ENCODE measurements at places on chromosomes 1 and 21.

GRCh38 chr21:33151941-33152731 is 77.6 kb upstream of the IFNAR2 start:
- DNase-seq, result no peak

DNA sequence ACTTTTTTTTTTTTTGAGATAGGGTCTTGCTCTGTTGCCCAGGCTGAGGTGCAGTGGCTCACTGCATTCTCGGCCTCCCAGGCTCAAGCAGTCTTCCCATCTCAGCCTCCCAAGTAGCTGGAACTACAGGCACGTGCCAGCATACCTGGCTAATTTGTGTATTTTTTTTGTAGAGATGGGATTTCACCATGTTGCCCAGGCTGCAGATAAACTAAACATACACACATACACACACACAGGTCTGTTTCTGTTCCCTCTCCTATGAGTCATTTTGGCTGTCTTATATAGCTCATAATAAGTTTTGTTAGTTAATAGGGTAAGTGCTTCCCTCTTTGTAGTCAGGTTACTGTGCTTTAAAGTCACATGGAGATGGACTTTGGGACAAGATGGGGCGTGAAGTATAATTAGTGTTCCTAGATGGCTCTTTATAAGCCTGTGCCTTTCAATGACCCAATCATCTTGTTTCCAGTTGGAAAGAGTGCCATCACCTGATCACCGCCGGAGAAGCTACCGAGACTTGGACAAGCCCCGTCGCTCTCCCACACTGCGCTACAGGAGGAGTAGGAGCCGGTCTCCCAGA is 9.1 kb downstream of the PRPF38A start:
- DNase-seq, result no peak

DNA sequence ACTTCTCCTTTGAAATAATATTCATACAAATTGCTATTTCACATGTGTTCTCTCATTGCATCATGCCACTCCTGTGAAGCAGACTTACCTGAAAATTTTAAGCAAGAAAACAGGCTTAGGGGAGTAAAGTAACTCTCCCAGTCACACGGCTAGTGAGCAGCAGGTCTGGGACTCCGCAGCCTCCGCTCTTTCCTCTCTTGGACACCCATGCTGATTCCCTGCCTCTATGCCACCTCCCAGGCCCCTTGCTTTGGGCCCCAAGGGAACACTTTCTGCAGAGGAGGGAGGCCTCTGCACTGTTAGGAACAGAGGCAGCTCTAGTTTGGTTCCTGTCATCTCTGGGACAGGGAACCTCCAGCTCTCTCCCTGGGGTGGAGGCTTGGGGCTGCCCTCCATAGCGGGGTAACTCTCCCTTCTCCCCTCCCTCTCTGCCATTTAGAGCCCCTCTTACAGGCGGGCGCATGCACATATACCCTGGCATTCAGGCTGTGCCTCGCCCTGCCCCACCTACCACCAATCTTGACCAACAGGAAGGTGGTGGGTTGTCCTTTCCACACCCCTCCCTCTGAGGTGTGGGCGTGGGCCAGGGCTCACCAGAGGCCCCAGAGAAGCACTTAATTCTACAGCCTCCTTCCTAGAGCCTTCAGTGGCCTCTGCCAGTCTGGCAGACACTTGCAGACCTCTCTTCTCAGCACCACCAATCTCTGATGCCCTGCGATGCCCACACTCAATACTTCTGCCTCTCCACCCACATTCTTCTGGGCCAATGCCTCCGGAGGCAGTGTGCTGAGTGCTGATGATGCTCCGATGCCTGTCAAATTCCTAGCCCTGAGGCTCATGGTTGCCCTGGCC is at the start of gene RXFP4:
TSS of gene RXFP4 (plus strand) at position 646 of the 852 bp plus-strand sequence. CDS start at position 718, 72 bp downstream.
- DNase-seq, result no peak

GRCh38 chr1:23748016-23748415 is 4.7 kb downstream of the ELOA start:
- DNase-seq, result no peak

- DNase-seq, result no peak
Measured at GRCh38 chr1:21022279-21023040, 154.2 kb downstream of the EIF4G3 start.

DNA sequence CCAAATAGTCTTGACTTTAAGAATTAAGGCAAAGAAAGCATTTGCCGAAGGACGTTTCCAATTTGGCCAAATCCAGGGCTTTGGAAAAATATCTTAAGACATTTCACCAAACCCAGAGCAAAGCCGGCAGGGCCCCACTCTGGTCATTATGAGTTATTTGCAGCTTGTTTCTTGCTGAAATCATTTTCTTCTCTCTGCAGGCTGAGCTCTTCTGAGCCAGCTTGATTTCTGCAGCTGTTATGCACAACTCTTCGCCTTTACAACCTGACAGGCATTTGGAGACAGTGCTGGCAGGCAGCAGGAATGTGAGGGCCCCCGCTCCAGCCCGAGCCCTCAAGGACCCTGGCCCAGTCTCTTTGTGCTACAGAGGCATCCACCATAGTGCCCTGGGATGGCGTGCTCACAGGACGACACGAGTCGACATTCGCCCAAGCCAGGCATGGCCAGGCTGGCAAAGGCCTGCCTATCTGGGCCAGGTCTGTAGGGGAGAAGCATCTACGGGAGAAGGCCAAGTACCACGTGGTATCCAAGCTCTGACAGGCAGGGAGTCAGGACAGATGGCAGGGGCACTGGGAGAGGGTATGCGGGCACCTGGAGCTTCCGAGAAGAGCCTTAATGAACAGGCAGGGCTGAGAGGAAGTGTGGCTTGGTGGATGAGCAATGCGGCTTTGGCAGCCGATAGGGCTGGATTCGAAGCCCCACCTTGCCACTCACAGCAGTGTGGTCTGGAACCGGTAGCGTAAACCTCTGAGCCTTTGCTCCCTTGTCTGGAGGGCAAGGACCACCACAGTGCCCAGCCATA is 32.3 kb downstream of the SYF2 start:
- DNase-seq, result no peak

DNA sequence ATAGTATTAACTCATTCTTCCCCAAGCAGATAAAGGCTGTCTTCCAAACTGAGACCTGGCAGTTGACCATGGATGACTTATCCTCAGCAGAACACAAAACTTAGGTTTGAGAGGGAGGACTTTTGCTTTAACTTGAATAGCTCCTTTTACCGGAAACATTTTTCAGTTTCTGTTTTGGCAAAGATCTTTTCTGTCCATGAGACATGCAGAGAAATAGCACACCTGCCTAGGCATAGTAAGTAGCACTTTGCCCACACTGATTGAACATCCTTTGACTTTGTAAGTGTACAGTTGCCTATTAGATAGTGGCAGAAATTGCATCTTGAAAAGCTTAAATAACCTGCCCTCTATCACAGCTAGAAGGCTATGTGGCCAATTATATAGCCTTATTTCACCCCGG is 1962.5 kb downstream of the MRPL39 start:
- DNase-seq, result no peak

DNA sequence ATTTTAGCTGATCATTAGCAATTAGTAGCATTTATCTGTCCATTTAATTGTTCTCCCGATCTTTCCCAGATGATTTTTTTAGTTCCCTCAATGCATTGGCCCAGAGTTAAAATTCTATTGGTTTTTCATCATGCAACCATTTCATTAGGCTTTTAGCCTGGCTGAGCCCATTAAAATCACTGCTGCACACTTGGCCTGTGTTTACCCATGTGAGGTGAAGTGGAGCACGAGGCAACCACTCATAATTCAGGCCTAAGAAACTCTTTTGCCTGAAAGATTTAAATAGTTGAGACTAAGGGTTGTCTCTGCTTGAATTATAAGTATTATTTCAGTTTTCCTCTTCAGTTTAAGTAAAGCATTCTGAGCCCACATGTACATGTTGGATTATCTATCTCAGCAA is 889.0 kb upstream of the ADGRL4 start:
- DNase-seq, result no peak

- no peak for DNase-seq
Measured at GRCh38 chr21:34642211-34643075, 26.4 kb upstream of the CLIC6 start.
